ENCODE measurements at places on chromosomes 12 and 14. TPM values are rescaled to one million over a fixed set of nuclear protein-coding genes. Genes with fewer than 3 reads are reported as not detected.

- DNase-seq, result no peak
These were observed 30.6 kb downstream of the SCAF11 start for GRCh38 chr12:45959728-45960127.

GRCh38 chr14:94535506-94535905 is 25.7 kb upstream of the SERPINA4 start:
- DNase-seq, result no peak

- DNase-seq, result no peak
These were observed 25.6 kb upstream of the UBC start for GRCh38 chr12:124940143-124940392.

DNA sequence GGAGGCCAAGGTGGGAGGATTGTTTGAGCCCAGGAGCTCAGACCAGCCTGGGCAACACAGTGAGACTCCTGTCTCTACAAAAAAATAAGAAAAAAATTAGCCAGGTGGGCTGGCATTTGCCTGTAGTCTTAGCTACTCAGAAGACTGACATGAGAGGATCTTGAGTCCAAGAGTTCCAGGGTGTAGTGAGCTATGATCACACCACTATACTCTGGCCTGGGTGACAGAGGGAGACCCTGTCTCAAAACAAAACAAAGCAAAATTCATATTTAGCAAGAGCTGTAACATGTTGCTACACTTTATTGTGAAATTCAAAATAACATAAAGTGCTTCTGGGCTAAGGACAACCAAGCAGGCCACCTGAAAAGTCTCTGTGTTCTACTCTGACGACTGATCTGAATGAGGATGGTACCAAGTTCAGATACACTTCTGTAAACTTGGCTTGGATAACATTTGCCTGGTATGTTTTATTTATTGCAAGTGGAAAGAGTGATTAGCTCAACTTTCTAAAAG is 11.6 kb upstream of the STRN3 start:
- no peak for DNase-seq

DNA sequence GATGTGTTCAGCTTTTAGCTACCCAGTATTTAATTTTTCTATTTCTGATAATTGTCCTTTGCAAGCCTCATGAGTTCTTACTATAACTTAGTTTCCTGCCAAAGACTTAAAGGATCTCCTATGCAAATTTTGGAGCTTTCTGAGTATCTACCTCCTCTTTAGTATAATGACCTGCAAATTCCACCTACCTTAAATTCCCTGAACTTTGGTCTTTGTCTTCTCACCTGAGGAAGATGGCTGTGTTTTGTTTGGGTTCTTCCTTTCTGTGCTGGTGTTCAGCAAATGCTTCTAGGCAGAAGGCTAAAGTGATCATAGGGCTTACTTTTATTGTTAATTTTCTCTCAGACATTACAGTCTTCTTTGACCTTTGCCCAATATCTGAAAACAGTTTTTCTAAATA is 142.8 kb downstream of the FUT8 start:
- DNase-seq, result no peak

DNA sequence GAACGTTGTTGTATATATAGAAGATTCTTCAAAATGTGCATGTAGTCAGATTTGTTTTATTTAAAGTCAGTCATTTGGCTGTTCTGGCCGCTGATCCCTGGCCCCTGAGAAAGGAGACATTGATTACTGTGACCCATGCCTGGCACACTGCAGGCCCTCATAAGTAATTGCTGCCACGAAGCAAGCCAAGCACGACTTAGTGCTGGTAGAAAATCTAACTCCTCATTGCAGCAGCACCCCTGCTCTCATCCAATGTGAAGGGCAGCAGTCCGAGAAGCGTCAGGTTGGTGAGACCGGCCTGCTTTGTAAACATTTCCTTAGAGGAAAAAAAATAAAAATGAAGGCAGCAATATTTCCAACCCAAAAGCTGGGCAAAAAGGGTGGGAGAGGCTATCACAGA is 22.8 kb upstream of the TMTC2 start:
- no peak for DNase-seq

GRCh38 chr14:97166497-97166896 is 369.3 kb downstream of the VRK1 start:
- DNase-seq, result no peak

GRCh38 chr12:59708064-59708463 is 112.2 kb downstream of the SLC16A7 start:
- no peak for DNase-seq

- no peak for DNase-seq
These were observed 76.1 kb upstream of the HECTD1 start for GRCh38 chr14:31283578-31284252.

DNA sequence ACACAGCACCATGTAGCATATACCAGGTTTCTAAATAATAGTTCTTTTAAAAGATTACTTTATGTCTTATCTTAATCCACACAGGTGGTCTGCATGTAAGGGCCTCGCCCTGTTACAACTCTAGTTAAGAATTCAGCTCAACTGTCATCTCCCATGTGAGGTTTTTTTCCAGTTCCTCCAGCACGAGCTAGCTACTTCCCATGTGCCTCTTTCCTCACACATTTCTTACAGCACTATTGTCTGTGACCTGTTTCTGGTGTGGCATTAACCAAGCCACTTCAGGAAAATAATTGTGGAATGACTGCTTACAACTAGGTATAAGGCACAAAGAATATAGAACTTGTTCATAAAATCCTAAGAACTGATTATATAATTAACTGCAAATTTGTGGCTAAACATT is 65.5 kb downstream of the SH2B3 start:
- DNase-seq, result no peak

Gene SLC6A13
- polyA plus RNA-seq, result not detected

Gene C12orf54
- polyA plus RNA-seq, result not detected

Gene GPX2
- polyA plus RNA-seq, result not detected
